NCI-H1694 (cell line): ENCODE measurements at places on chromosomes 7 and 10.

GRCh38 chr10:100872034-100872791, 40.5 kb upstream of the SLF2 start:
- peak; percentile 67 for DNase-seq

DNA sequence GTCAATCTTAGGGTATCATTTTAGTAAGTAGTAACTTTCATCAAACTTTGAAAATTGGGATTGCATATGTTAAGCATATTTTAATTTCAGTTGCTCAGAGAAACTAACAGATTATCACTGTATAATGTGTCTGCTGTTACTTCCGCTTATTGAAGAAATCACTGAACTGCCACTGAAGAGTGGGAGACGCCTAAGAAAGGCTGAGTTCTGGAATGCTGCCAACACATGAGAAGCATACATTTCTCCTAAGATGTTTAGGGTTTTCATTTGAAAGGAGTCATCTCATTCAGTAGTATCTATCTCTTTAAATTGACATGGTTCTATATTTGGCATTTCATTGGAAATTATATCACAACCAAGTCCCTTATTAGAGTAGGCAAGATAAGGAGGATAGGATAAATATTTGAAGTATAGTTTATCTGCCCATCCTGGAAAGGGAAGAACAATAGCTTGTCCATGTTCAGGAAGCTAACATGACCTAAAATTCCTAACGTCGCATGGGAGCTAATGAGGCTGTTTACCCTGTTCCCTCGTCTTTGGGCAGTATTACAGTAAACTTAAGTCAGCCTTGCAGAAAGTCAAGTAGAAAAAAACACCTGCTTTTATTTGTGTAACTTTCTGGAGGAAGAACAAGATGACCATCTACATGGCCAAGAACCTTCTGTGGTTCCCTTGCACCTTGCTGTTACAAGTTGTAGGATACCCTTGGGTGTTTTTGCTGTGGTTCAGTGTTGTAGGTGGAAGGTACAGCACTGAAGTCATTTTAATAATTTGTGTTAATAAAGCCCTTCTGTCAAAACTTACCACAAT, 67.3 kb downstream of the NHLRC2 start:
- no peak for DNase-seq

DNA sequence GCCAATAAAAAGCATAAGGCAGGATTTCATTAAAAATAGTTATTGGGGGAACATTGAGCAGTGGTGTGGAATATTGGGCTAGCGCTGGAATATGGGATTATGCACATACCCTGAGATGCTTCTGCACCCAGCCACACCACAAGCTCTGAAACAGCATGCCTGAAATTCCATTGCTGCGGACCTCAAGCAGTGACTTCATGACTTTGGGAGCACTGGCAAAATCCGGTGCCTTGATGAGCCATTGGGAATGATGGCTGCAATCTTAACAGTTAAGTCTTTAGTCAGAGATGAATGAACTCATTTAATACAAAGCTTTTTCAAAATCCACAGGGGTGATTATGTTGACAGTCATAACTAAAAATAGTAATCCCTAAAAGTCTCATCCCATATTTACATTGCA, 274.7 kb upstream of the MTPN start:
- DNase-seq = no peak

DNA sequence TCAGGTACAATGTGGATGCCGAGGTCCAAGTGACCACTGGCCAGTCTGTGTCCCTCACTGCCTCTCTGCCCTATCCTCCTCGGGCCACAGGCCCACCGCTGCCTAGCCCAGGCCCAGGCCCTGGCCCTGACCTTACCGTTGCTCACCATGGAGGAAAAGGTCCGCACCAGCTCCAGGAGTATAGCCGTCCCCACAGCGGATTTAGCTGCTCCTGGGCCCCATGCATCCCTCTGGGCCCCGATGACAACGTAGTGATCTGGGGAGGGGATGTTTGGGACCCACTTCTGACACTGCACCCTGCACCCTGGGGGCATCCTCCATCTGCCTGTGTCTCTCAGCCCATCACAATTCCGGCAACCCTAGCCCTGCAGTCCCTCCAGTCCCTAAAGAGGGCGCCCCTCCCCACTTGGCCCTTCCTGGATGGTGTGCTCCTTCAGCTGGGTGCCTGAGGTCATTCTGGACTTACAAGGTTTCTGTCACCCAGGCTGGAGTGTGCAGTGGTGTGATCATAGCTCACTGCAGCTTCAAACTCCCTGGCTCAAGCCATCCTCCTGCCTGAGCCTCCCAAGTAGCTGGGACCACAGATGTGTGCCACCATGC, 12.1 kb downstream of the TFR2 start:
- no peak for DNase-seq

DNA sequence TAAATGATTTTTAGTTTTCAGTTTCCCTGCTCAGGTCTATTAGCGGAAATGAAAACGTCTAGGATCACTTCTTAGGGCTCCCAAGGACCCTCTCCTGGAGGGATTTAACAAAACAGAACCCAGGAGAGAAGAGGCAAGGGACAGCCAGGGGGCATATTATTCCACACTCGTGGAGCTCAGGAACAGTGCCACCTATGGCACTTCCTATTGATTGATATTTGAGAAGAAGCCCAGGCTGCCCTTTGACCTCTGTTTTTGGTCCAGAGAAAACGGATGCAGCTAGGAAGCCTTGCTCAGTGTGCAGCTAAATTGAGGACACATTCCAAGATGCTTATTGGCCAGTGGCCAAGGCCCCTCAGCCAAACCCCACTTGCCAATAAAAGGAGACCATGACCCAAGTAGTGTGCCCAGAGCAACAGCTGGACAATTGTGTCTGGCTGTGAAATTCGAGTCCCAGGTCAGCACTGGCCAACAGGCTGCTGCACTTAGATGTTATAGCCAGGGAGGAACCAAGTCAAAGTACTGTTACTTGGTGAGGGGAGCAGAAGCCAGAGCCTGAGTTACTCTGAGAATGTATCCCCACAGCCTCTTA, 24.0 kb upstream of the GPNMB start:
- no peak for DNase-seq

- no peak for DNase-seq
These were observed 76.2 kb downstream of the TET1 start for GRCh38 chr10:68636335-68636734.

GRCh38 chr10:35607475-35608327, 2.6 kb downstream of the GJD4 start:
- no peak for DNase-seq

GRCh38 chr10:88216976-88217375, 353.6 kb downstream of the PTEN start:
- no peak for DNase-seq

GRCh38 chr10:25890995-25891394, 43.0 kb upstream of the MYO3A start:
- DNase-seq = no peak
